Upper lobe of left lung (tissue), 6 donors: ENCODE measurements at places on chromosomes 16 and 17.

- no peak for DNase-seq
Measured at GRCh38 chr16:28090646-28091377, 27.3 kb upstream of the GSG1L start.

GRCh38 chr17:60137731-60138130, 12.0 kb upstream of the CA4 start:
- no peak for DNase-seq

GRCh38 chr17:7634384-7634783, 4.4 kb downstream of the SHBG start:
- DNase-seq, result no peak

- DNase-seq, result no peak
Measured at GRCh38 chr16:49849754-49850108, 6.2 kb downstream of the ZNF423 start.

- no peak for DNase-seq
Measured at GRCh38 chr17:78645421-78646295, 68.5 kb upstream of the DNAH17 start.

DNA sequence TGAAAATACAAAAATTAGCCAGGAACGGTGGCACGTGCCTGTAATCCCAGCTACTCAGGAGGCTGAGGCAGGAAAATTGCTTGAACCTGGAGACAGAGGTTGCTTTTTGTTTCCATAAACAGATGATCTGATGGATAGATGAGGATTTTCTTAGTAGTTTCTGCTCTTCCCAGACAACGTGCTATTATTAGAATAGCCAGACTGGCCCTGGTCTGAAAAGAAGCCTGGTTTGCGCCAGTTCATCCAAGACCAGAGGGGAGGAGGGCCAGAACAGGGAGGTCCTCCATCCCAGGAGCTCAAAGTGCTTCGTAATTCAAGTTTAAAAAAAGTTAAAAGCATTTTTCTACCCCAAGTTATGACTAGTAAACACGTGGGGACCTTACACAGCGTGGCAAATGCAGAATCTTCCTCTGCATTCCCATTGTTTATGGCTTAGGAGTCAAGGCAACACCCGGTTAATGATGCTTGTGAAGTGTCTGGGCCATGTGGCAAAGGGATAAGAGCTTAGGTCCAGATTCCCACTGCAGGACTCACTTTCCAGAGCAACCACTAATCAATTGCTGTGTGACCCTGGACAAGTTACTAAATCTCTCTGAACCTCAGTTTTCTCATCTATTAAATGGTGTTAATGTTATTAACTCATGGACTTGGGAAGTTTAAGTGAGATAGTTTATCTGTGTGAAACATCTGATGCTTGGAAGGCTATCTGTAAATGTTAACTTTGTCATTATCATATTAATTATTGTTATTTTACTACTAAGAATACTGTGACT, 205.4 kb downstream of the CCDC182 start:
- no peak for DNase-seq

DNA sequence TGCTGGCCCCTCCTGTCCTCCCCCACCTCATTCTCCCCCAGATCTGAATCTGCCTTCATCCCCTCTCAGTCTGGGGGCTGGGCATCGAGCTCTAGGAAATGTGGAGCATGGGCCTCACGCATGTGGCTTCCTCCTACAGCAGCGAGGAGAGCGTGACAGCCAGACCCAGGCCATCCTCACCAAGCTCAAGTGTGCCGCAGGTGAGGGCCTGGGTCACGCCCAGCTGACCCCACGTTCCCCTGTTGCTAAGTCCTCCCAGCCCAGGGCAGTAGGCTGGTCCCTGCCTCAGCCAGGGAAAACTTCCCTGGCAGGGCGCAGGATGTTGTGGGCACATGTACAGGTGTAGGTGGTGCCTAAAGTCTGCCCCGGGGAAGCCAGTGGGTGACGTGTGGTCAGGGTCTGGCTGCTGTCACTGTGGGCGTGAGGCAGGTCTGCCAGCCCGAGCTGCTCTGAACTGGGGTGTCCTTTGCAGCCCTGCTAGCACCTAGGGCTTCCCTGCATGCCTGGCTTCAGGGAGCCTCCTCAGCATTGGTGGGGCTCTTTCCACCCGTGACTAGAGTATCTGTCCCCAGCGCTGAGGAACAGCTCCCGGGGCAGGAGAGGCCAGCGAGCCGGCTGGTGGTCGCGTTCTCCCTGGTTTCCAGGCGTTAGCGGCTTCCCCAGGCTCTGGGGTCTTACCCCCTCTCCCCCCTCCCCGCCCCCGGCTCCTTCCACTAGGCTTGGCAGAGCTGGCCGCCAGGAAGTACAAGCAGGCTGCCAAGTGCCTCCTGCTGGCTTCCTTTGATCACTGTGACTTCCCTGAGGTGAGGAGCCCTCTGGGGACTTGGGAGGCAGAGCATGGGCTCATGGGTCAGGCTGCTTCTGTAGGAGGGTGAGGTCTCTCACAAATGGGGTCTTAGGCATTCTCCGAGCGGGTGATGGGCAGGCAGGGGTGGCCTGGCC, 3.6 kb downstream of the GPS1 start:
- no peak for DNase-seq

GRCh38 chr16:48352648-48353390, 32.4 kb downstream of the SIAH1 start:
- DNase-seq, result no peak

GRCh38 chr17:17443173-17443572, 33.6 kb upstream of the MED9 start:
- no peak for DNase-seq

- no peak for DNase-seq
Measured at GRCh38 chr16:85754413-85754812, 3.5 kb upstream of the C16orf74 start.

GRCh38 chr17:58371300-58371950, 19.4 kb upstream of the SUPT4H1 start:
- no peak for DNase-seq

- DNase-seq, result no peak
Measured at GRCh38 chr17:34118564-34118963, 136.5 kb upstream of the CCL2 start.

GRCh38 chr16:30068750-30069610, 3.4 kb downstream of the ALDOA start:
- DNase-seq, result no peak

GRCh38 chr17:60909405-60909804, 231.8 kb downstream of the BCAS3 start:
- DNase-seq, result no peak

GRCh38 chr17:56389356-56389755, 204.1 kb upstream of the NOG start:
- DNase-seq, result no peak

- no peak for DNase-seq
Measured at GRCh38 chr16:86614699-86615098, 36.4 kb downstream of the FOXL1 start.

GRCh38 chr17:29102741-29103181, 59.8 kb downstream of the PIPOX start:
- DNase-seq, result no peak

DNA sequence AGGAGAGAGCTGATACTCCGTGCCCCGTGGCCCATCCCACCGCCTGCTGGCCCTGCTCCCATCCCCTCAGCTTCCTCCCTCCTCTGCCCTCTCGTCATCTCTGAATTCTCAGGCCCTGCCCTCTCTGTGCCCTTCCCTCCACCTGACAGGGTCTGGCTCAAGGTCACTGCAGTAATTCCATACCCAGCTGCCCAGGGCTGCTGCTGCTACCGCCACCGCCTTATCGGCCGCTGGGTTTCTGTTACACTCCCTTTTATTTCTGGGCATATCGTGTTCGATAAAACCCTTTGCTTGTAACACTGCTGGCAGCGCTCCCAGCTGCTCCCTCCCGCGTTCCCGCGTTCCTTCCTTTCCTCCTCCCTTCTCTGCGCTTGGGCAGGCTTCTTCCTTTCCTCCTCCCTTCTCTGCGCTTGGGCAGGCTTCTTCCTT, 1.2 kb downstream of the EPN3 start:
- peak; percentile 78 for DNase-seq

DNA sequence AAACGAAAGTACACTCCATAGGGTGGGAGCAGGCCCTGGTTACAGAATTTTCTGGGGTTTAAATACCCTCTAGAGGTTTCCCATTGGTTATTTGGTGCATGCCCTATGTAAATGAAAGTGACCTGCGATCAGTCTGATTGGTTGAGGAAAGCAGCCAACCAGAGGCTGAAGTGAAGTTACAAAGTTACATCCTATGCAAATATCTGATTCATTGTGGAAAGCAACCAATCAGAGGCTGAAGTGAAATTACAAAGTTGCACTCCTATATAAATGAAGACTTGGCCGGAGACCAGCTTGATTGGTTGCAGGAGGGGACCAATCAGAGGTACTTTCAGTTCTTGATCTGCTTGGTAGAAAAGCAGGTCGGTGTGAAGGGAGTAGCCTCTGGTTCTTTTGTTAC, 24.4 kb downstream of the NAA60 start:
- no peak for DNase-seq

DNA sequence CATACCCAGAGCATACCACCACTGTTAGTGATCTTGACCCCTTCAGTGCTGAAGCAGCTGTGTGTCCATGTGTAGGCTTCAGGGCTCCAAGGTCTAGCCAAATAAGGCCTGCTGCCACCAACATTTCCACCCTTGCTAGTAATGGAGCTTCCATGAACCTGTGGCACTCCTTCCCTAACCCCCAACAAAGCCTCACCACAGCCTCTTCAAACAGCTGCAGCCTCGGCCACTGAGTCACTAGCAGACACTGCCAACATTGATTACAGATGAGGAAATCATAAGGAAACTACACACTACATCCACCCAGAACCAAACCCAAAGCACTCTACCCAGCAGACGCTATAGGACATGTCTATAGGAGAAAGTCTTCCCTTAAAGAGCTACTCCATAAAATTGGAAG, 610.7 kb downstream of the KCNJ2 start:
- no peak for DNase-seq

DNA sequence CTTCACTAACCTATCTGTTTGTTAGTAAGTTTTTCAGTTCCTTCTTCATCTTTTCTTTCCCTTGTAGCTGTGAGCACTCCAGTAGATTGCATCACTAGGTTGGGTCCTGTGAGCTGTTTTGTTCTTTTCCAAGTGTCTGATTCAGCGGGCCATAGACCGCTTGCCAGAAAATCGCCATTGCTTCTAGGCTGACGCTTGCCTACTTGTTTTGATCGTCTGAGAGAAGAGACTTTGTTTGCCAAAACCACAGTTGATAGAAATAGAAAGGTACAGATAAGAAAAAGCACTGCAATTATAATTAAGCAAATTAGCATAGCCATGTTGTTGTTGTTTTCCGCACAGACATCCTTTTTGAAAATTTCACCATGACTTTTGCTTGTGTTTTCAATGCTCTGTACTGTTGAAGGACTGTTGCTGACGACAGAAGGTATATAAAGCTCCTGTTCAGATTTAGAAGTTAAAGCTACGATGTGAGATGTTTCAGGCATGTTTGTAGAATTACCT, 3.1 kb downstream of the EVI2A start:
- peak; percentile 68 for DNase-seq

DNA sequence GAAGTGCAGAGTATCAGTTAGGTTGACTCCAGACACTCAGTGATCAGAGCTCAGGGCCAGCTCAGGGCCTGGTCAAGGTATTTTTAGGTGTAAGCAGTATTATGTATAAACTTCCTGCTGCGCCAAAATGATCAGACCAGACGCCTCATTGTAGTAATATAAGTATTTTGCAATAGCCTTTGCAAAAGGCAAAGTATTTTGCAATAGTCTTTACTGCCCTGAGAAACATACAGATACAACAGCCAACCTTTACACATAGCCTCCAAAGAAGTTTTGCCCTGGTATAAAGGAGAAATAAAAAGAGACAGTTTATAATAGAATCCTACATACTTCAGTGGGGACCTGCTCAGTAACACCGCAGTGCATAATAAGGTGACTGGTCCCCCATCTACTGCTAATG, 333.0 kb upstream of the EEF2KMT start:
- DNase-seq, result no peak

- DNase-seq, result no peak
Measured at GRCh38 chr16:69935740-69936139, 15.4 kb upstream of the CLEC18A start.

DNA sequence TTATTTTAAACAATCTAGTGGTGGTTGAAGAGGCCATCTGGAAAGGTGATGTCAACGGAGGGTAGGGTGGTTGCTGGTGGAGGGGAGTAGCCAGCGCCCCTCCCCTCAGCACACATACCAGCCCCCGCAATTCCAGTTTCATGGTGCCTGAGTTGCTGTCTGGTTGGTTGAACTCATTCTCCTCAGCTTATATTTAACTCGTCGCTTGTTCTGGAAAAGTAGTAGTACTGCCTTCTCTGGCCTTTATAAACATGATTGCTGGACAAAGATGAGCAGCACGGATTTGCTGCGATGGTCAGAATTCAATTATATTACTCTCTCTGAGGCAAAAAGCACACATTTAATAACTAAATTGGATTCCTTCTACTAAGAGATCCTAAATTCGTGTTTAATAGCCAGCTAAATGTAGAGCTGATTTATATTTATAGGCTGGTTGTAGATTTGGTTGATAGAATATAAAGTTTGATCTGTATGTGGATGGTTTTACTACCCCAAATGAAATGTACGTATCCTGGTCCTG, 238.0 kb upstream of the TBX2 start:
- DNase-seq, result no peak

- DNase-seq, result peak; percentile 93
Measured at GRCh38 chr17:77734371-77735080, 224.0 kb upstream of the TNRC6C start.

DNA sequence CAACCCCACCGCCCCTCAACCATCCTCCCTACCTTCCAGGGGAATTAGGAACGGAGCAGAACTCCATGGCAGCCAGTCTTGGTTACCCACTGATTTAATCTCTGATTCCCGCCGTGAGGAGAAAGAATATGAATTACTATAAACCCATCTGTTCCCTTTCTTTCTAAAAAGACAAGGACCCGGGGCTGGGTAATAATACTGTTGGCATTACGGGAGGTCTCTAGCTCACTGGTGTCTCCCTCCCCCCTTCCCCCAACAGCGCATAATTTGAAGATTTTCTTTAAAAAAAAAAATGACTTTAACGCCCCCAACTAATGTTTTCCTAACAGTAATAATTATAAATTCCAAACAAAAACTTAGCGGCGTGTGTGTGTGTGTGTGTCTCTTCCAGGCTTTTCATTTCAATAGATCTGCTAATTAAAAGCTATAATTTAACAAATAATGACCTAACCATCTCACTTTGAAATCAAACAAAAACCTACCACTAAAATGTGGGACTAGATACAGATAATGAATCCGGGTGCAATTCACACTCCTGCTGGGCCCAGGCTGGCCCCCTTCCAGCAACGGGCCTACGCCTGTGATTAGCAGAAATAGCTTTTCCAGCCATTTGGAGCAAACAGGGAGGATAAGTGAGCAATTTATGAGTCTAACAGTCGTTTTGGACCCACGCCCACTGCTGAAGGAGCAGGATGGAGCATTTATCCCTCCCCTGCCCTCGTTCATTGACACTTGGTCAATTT, 18.2 kb upstream of the BHLHA9 start:
- no peak for DNase-seq

GRCh38 chr17:34826332-34826731, 134.9 kb downstream of the CCT6B start:
- DNase-seq, result no peak

GRCh38 chr16:87552072-87552718, 50.1 kb upstream of the JPH3 start:
- no peak for DNase-seq
